ENCODE measurements at places on chromosomes 12 and 14.
A peak's percentile ranks its signal among the peaks of the same experiment; 100 is the strongest.

- DNase-seq, result no peak
Measured at GRCh38 chr12:70288817-70289216, 45.6 kb downstream of the CNOT2 start.

- no peak for DNase-seq
Measured at GRCh38 chr14:104783484-104784217, 11.9 kb downstream of the AKT1 start.

- no peak for DNase-seq
Measured at GRCh38 chr12:57521525-57522010, 1.1 kb upstream of the MBD6 start.

GRCh38 chr14:68820999-68821683, 28.3 kb upstream of the ZFP36L1 start:
- DNase-seq, result no peak

- DNase-seq, result no peak
Measured at GRCh38 chr12:118098911-118099671, 4.7 kb downstream of the VSIG10 start.

DNA sequence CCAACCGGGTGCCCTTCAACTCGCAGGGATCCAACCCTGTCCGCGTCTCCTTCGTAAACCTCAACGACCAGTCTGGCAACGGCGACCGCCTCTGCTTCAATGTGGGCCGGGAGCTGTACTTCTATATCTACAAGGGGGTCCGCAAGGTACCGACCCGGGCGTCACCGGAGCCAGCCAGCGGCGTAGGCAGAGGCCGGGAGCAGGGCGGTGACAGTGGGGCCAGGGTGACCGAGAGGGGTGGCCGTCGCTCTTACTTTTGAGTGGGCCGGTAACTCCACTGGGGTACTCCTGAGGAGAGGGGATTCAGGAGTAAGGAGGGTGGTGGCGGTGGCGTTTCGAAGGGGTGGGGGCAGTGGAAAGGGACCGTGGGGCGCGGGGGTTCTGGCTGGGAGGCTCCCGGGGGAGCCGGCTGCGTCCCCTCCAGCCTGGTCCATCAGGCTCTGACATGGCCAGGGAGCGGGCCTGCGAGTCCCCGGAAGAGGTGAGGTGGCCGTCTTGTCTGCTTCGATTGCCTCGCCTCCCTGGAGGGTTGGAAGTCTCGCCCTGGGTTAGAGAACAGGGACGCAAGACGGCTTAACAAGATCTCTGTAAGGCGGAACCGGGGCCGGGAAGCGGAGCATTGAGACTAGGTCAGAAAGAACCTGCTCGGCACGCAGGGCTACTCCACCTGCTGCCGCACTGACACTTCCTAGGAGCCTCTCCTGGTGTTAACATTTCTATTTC, 491 bp downstream of the WDR20 start:
- no peak for DNase-seq

- DNase-seq, result no peak
Measured at GRCh38 chr14:61258985-61259384, 22.2 kb downstream of the TMEM30B start.

- no peak for DNase-seq
Measured at GRCh38 chr12:111304642-111305071, 64.2 kb downstream of the PHETA1 start.

GRCh38 chr12:85804663-85805062, 31.5 kb downstream of the RASSF9 start:
- DNase-seq, result no peak

DNA sequence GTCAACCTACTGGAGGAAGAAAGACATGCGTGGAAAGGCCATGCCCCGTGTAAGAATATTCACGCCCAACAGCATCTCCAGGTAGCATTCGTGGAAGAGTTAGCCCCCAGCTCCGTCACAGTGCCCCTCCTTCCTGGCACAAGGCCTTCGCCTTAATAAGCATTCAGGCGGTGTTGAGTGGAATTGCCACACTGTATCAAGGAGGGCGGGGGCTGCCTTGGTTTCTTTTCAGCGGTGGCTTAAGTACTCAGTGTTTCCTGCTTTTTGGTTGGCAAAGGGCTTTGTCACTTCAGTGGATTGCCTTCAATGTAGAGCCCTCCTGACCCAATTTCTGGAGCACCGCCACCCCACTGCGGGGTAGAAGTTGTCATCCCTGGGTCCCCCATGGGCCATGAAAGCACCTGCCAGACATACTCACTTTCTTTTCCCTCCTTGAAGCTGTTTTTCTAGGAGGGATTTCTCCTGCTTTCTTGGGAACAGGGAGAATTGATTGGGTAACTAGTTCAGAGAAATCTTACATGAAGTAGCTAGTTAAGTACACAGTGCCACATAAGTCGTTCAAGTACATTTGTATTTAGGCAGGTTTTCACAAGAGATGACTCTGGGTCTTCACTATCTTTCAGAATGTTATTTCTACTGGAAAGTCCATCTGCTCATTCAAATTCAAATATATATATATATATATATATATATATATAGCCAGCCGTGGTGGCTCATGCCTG, 65.5 kb upstream of the STON2 start:
- no peak for DNase-seq

GRCh38 chr14:75295061-75295461, 16.4 kb downstream of the FOS start:
- DNase-seq, result no peak

- no peak for DNase-seq
Measured at GRCh38 chr12:26736563-26737486, 96.2 kb downstream of the ITPR2 start.

GRCh38 chr12:124007826-124008570, 35.0 kb downstream of the ZNF664 start:
- peak; percentile 32 for DNase-seq

DNA sequence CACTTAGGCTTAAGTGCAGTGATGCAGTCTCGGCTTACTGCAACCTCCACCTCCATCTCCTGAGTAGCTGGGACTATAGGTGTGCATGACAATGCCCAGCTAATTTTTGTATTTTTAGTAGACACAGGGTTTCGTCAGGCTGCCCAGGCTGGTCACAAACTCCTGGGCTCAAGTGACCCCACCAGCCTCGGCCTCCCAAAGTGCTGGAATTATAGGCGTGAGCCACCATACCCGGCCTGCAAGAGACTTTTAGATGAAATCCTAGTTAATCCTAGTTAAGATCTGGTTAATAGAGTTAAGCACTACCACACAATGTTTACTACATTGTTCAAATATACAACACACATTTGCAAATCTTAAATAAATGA, 196.5 kb upstream of the AMIGO2 start:
- no peak for DNase-seq

- DNase-seq, result no peak
Measured at GRCh38 chr14:37589715-37590427, 5.2 kb downstream of the FOXA1 start.

DNA sequence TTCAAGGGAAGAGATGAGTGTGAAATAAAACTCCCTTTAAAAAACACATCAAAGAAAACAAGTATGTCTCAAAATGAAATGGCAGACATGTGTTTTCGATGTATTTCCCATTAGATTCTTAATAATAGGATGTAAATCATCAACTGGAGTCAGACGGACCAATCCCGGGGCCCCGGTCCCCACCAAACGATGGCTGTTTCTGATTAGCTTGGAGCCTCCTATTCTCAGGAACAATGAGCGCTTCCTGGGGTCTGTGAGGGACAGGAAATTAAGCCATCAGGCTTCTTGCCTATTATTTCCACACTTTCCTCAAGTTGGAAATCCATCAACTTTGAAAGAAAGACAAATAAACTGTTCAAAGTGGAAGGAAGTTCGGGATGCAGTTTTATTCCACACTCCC, 179.4 kb downstream of the EFCAB11 start:
- no peak for DNase-seq

DNA sequence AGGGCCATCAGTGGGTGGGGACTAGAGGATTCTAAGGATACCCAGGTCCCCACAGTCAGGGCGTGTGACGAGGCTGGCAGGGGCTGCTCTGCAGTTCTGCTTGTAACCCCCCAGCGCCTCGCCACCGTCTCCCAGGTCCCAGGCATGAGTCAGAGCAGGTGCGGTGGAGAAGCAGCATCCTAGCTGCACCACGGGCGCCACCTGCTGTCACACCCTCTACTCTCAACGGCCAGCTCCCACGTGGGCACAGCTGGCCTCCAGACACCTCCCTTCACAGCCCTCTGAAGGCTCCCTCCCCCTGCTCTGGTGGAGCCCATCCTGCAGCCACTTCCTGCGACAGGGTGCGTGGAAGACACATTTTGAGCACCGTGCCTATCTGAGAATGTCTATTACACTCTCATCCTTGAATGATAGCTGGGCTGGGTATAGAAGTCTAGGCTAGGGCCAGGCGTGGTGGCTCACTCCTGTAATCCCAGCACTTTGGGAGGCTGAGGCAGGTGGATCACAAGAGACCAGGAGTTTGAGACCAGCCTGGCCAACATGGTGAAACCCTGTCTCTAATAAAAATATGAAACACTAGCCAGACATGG, 6.9 kb upstream of the NUDT14 start:
- DNase-seq, result no peak

GRCh38 chr12:54385251-54385914, 850 bp upstream of the ZNF385A start:
- DNase-seq, result no peak

DNA sequence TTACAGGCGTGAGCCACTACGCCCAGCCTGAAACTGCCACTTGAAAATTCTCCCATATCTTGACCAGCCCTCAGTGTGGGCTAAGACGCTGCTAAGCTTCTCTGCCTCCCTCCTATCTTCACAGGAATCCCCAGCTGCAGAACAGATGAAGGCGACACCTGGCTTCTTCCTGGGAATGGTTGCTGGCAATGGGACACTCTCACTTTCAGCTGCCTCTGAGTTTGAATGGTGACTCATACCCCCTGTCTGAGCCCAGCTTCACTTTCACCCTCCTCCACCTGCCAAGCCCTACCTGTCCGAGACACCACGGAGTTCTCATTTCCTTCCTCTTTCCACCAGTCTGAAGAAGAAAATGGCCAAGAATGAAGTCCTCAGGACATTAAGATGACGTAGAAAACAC, 18.3 kb upstream of the VASH1 start:
- no peak for DNase-seq

- no peak for DNase-seq
Measured at GRCh38 chr14:56816574-56817391, 6.5 kb upstream of the OTX2 start.

GRCh38 chr14:71395151-71395604, 487.9 kb downstream of the PCNX1 start:
- no peak for DNase-seq

- no peak for DNase-seq
Measured at GRCh38 chr14:34051966-34052657, 101.2 kb upstream of the EGLN3 start.

DNA sequence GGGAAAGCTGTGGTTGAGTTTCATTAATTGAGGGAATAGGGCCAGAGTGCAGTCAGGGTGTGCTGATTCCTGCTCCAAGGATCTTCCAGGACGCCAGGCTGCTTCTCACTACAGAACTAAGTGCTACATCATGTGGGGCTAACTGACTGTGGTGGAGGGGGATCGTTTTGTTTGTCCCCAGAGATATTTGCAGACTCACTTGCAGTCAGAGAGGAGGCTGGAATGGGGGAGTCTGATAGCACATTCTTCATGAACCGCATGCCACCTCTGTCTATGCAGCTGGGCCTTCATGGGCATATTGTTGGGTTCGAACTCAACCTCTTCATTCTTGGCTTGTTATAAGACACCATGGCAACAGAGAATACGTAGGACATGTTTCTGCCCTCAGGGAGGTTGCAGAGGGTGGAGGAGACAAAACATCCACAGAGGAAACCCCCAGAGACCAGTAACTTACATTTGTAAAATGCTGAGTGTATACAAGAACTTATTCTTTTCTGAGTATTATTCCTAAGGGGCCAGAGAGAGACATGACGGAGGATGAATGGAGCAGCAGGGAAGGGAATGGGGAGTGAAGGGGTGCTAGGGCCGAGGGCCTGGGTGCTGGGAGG, 13.0 kb downstream of the KRT7 start:
- DNase-seq, result no peak

- DNase-seq, result no peak
Measured at GRCh38 chr12:124286414-124286813, 8.5 kb upstream of the RFLNA start.

- DNase-seq, result peak; percentile 95
Measured at GRCh38 chr12:6072302-6072752, 52.1 kb downstream of the VWF start.

DNA sequence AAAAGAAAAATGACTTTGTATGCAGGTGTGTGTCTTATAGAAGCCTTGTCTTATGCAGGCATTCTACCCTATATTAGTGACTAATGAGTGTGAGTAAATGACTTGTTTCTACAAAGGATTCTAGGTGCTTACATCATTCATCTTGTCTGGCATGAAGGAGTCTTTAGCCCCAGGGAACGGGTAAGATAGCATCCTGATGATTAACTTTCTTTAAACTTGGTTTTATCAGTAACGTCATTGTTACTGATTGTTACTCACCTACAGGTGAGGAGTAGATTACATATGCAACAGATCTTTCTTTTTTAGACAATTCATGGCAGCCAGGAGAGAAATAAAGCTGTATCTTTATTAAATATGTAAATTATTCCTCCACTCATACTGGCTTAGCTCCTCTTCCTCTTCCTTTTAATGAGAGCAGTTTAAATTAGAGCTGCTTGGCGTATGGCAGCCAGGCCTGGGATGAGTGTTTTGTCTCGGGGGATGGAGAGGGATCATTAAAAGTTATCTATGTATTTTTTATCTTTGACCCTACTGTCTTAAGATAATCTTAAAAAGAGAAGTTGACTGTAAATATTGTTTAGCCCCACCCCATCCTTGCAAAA, 57.2 kb upstream of the ATP2A2 start:
- no peak for DNase-seq

DNA sequence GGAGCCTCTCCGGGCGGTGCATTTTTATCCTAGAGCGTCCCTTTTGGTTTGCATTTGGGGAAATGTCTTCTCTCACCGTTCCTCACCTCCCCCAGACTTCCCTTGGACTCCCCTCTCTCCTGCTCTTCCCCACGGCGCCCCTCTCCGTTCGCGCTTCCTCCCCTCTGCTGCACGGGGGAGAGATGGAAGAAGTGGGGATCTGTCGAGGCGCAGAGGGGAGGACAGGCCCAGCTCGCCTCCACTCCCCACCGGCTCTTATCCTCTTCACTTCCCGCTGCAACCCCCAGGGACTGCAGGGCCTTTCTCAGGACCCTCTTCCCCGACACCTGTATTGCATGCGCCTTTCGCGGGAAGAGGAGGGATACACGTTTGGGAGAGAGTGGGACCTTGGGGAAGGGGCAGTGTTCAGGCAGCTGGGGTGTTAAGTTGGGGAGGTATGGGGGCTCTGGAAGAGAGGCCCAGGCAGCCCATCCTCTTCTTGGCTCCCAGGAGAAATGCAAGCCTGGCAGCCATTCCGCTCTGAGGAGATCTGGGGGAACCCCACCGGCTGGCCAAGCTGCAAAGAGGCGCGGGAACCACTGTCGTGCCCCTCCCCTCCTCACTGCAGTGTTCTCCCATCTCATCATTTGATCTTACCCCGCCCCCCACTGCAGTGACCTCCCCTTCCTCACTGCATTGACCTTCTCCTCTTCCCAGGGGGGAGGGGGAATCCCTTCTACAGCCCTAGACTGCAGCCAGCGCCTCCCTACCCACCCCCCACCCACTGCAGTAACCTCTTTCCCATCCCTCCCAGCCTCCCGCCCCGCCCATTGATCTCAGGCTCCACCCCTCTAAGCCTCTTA, 788 bp downstream of the ENO2 start:
- no peak for DNase-seq
